ENCODE measurements at places on chromosomes 2 and 18.
A peak's percentile ranks its signal among the peaks of the same experiment; 100 is the strongest.

GRCh38 chr2:102239344-102239743, 52.5 kb downstream of the IL1RL2 start:
- DNase-seq: no peak

DNA sequence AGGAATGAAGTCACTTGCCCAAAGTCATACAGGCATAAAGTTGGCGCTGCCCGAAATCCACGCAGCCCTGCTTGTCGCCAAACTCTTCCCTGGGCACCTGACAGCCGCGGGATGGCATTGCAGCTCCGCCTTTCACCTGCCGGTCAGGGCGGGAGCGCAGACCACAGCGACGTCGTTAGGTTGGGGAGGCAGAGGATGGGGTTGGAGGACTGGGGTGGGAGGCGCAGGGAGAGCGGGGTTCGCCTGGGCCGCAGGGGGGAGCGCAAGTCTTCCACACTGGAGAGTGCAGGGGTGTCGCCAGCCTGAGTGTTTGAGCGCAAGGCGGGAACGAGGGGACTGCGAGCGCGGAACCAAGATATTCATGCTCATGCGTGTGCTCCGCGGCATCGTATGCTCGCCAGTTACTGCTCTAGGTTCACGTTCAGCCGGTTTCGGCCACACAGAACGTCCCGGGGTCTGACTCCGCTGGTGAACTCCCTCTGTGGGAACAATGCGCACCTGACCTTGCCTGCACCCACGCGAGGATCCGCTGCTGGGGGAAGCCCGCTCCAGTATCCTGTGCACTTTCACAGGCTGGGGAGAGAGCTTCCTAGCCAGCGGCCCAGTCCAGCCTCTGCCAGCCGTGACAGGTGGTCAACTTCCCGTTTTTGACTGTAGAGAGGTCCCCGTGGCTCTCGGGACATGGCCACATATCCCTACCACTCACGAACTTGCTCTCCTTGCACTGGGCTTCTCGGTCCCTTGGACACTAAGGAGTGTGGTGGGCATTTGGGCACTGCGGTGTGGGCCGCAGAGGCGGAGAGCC, 767 bp upstream of the NPPC start:
- no peak for DNase-seq

DNA sequence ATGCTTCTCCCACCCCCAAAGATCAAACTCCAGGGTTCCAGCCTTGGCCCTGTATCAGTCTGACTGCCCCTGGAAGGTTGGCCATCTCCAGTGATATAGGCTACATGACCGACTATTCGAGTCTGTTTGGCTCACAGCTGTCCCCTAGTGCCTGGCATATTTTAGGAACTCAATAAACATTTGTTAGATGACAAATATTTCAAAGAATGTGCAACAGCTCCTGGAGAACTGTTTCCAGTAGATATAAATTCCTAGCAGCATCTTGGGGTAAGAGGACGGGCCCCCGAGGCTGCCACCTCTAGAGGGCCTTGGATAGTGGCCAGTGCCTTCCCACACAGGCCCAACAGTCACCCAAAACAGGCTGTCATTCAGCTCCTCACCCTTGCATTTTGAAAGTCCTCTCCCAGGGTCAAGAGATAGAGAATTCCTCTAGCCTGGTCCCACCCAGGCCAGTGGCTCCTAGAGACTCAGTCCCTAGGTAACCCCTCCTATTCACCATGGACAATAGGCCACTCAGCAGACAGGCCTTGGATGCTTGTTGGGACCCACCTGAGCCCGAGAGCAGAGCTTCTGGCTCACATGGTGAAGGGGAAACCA, 45.1 kb upstream of the ATP6V1B1 start:
- DNase-seq: no peak

- DNase-seq: no peak
These were observed 1420.0 kb upstream of the ZEB2 start for GRCh38 chr2:145939949-145940348.

GRCh38 chr2:75751824-75752468, 41.2 kb upstream of the GCFC2 start:
- no peak for DNase-seq

GRCh38 chr2:207970147-207970825, 55.0 kb downstream of the PLEKHM3 start:
- no peak for DNase-seq

- no peak for DNase-seq
These were observed 1.4 kb upstream of the MBP start for GRCh38 chr18:77133835-77134496.

DNA sequence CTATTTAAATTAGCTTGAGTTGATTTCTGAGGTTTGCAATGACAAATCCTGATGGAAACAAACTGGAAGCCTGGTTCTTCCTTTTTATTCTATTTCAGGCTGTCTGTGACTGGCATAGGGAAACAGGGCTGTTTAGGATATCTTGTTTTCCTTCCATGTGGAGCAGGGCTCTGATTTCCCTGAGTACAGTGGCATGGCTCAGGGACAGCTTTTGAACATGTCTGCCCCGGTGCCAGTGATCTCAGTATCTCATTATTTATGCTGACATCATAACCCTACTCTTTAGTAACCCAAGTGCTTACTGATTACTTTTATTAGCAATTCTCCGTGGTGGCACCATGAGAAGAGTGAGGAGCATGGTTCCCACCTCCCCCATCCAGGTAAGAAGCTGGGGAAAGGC, 720.3 kb downstream of the GALR1 start:
- no peak for DNase-seq

GRCh38 chr2:65856928-65857327, 424.5 kb upstream of the SPRED2 start:
- no peak for DNase-seq

DNA sequence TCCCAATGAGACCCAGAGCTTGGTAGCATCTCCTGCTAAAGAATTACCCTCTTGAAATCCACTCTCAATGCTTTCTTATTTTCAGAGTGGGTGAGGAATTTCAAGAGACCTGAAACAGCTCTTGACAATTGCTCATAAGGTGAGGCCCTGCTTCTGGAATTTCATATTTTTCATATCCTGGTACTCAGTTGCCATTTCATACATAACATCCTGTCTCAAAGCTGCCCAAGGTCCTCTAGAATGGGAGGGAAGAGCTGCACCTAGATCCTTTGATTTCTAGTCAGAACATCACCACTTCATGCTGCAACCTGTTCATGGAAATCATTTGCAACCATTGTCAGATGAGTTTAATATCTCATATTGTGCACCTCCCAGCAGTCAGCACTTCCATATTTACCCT, 404.8 kb upstream of the GALNT5 start:
- DNase-seq: no peak

- DNase-seq: no peak
These were observed 12.6 kb upstream of the D2HGDH start for GRCh38 chr2:241721852-241722251.

DNA sequence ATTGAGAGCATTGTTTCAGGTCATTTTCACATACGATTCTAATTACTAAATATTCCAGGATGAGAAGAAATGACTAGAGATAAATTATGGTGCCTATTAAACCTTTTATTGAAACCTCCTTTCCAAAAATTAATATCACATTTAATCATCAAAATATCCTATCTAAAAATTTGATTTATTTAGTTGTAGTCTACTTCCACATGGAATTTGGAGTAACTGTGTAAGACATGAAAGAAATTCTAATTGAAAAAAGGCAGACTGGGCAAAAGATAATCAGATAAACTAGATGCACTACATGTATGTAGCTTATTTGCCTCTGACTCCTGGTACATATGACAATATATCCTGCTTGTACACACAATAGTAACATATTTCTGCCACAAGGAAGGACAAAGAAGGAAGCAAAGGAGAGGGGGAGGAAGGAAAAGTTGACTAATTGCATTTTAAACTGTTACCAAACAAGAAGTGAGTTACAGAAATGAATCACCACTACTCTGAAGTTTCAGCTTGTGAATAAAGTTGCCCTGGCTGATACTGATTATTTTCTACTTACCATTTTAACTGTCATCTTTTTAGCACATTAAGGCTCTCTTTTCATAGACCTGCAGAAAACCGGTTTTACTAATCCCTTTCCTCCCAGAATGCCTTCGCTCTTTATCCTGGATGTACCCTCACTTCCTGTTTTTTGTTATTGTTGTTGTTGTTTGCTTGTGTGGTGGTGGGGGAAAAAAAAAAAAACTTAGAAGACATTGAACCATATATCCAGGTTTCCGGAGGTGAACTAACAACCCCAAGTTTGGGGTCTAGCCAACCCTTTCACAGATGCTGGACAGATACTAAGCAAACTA, 28.4 kb downstream of the NRXN1 start:
- no peak for DNase-seq

DNA sequence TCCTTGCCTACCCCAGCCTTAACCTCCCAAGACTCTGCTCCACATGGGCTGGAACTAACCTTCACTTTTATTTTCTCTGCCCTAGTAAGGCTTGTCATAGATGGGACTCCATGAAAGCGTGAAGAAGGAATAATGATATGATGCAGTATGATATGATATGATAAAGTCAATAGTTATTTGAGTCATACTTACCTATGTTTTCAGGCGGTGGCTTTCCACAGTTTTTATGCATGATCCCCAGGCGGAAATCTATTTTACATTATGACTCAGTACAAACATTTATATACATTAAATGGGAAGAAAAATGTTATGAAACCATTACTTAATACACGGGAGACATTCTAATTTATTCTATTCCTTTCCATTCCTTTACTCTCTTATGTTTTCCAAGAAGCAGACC, 5.6 kb downstream of the ACMSD start:
- no peak for DNase-seq

DNA sequence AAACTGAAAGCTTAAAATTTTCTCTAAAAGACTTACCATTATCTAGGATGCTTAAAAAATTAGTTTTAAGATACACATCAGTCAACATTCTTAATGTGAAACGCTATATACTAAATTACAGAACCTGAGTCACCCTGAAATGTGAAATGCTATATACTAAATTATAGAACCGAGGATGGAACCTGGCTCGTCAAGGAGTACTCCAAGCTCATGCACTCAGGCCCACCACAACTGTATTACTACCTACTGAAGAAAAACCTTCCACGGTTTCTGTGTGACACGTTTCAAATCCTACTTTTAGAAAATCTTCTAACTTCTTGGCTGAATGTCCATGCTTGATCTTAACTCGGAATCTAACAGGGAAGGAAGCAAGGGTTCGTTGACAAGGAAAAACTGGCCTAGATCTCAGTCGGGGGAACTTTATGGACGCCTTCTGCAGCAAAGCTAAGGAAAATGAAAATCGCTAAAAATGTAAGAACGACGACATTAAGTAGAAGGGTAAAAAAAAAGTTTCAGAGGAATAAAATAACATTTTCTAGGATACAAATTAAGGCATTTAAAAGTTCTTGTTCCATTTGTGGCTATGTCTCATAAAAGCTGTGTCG, 1.4 kb downstream of the PRKD3 start:
- DNase-seq: no peak

DNA sequence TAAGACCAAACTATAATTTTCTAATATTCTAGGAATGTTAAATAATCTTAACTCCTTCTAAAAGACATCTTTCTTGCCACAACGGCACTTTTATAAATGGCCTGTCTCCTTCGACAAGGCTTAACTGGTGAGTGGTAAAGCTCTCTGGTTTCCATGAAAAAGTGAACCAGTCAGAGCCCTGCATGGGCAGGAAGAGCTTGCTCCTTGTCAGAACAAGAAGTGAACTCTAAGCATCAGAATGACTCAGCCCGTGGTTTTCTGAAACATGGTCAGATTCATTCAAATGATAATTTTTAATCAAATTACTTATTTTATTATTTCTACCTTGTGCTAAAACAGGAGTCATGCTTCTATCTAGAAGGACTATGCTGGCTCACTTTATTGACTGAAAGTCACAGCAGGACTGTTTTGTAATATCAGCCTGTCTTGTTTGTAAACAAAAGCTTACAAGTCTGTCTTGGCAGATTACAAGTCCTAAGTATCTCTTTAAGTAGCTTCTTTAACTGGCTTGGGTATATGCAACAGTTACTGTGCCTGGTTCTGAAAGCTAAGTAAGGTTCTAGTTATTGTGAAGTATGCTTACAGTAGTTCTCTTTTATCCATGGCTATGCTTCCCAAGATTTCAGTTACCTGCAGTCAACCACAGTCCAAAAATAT, 245.4 kb downstream of the NAPG start:
- DNase-seq: no peak

DNA sequence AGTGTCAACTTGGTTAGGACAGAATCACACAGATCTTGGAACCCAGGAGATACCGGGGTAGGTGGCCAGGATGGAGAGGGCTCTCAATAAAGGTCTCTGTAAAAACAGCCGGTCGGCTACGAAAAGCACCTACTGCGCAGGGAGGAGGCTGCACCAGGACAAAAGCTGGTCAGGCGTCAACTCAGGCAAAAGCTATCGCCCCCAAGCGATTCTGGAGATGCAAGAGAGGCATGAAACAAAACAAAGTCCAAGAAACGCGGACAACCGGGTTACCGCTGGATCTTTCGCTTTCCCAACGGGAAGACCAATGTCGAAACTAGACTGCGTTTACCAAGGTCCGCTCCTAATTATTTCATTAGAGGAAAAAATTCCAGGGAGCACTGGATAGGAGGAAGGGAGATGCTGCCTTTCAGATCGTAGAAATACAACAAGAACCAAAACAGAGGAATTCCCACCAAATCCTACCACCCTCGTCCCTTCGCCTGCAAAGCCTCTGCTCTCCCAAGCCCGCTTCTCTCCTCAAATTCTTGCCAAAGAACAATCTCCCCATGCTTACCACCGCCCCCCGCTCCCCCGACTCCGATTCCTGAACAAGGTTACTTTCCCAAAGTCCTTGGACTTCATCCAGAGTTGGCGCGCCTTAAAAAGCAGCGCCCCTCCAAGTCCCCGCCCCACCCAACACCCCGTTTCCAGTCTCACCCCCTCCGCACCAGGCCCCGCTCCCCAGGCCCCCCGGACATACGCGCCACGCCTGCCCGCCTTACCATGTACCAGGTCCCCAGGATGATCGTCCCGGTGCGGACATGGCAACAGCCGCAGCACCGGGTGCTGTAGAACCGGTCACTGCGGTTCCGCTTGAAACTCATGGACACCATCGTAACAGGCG, 539 bp downstream of the LAPTM4A start:
- DNase-seq: no peak

DNA sequence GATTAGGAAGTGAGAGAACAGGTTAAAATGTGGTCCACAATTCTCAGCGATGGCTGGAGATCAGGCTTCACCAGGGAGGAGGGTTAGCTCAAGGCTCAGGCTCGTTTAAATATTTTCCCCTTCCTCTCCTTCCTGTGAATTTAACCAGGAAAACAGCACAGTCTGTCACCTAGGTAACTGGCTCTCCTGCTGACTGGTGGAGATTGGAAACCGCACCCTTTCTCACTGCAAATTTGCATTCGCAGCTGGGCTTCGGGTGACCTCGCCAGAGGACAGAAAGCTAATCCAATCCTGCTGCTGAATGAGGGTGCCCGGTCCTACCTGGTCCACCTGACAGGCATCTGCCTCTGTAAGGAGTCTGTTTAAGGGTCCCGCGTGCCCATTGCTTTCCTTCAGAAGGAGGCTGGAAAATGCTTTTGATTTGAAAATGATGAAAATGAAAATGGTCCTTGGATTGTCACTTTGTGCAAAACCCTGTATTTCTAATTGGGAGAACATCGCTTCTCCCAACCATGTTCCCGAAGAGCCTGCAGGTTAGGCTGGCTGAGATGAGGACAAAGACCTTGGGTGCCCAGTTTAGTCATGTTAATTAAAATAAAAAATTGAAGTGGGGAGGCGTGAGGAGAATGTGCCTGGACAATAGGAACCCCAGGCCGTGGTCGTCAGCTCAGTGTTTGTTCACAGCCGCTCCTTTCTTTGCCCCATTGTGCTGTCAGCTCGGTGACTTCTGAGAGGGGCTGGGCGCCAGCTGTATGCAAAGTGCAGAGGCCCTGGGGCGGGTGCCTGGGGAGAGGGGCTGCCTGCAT, 43.4 kb upstream of the MTCL1 start:
- peak; percentile 77 for DNase-seq

- DNase-seq: no peak
These were observed 14.7 kb upstream of the ATP6V1B1 start for GRCh38 chr2:70921031-70921430.
